ENCODE measurements at places on chromosomes 12 and 14.

DNA sequence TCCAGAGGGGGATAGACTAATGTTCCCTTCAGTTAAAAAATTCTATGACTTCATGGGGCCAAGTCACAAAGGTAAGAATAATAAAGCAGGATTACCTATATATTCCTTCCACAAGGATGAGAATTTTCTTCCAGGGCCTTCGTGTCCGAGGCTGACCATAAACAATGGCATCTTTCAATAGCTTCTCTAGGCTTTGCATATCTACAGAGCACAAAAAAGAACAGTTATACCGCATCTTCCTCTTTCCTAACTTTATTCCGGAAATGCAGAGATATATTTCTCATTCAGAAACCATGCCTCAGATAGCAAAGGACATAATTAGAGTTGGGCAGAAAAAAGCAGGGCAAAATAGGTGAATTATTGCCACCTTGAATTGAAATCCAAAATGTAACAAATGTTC, 58.3 kb upstream of the ISM2 start:
- no peak for DNase-seq

DNA sequence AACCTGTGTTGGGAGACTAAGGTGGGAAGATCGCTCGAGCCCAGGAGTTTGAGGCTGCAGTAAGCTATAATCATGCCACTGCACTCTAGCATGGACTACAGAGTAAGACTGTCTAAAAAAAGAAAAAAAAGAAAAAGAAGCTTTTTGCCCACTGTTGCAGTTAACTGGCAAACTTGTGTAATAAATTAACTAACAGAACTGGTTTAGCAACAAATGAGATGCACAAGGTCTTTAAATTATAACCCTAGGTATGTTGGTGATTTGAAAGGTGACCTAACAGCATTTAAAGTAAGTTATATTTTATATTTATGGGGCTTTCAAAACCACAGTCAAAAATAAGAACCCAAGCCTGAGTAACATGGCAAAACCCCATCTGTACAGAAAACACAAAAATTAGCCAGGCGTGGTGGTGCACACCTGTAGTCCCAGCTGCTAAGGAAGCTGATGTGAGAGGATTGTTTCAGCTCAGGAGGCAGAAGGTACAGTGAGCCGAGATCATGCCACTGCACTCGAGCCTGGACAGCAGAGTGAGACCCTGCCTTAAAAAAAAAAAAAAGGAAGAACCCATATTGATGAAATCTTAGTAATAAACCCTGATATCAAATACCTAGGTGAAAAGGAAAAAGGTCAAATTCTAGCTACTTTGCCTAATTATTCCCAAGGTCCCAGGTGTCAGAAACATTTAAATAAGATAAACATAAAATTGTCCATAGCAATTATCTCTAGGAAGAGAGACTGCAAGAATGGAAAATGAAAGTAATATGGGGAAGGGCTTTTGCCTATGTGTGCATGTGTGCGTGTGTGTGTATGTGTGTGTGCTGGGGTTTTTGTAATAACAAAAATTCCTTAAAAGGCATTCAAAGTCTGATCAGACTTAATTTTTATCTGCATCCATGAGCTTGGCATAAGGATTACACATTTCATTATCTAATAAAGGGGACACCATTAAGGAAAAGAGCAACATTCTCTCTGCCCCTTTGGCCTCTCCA, 15.4 kb downstream of the SYNE2 start:
- no peak for DNase-seq

- DNase-seq = no peak
Observed at GRCh38 chr14:80425686-80426085, 214.4 kb upstream of the DIO2 start.

DNA sequence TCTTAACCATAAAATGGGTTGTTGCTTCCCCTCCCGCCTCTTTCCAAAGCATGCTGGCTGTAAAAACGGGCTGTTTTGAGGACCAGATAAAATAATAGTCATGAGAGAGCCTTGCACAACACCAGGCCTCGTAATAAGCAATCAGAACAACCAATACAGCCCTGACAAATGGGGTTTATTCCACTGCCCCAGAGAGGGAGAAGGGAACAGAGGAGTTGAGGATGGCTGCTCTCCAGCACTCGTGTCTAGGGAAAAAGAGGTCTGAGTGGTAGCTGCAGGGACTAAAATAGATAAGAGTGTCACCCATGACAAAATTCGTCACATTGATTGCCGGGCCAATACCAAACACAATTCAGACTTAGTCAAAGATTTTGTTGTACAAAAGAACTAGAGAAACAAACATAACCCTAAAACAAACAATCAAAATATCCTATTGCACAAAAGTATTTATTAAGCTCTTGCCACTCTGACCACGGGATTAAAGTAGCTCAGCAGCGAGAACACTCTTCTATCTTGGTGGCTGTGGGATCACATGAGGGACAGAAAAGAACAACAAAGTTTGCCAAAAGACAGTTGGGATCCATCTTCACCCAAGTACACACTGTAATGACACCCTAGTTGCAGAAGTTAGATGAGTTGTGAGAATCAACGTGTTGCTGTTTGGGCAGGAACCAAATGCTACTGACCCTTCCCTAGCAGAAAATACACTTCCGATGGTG, 188.0 kb downstream of the FOXN3 start:
- no peak for DNase-seq

GRCh38 chr14:91893007-91893406, 25.7 kb upstream of the TC2N start:
- DNase-seq = no peak

DNA sequence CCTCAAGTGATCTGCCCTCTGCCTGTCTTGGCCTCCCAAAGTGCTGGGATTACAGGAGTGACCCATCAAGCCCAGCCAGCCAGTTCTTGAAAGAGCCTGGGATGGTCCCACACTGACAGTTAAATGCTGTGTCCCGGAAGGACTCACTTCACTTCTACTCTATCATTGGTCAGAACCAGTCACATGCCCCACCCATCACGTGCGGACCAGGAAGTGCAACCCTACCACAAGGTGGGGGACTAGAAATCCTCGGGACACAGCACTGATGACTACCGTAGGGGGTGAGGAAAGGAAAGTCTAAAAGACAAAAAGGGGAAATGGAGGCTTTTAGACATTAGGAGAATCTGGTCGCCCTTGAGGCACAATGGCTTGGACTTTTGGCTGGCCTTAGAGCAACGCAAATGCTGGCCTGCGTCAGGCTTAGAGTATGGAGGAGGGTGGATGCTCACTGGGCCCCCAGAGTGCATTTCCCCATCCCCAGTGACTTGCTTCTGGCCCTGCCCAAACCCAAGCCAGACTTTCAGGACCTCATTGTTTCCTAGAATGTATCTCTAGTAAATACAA, 207.7 kb downstream of the TTC8 start:
- no peak for DNase-seq

GRCh38 chr12:105995961-105996431, 142.8 kb downstream of the NUAK1 start:
- DNase-seq = no peak

Measured in activated naive CD4-positive, alpha-beta T cell treated with Interleukin-2 at 50 U/mL for 16 hours (primary cell).